ENCODE measurements at places on chromosomes 12 and 14. TPM values are rescaled to one million over a fixed set of nuclear protein-coding genes. Genes with fewer than 3 reads are reported as not detected.

Gene ACSM4
- not detected for total RNA-seq

- no peak for DNase-seq
Observed at GRCh38 chr14:55373784-55374705, 37.6 kb downstream of the ATG14 start.

DNA sequence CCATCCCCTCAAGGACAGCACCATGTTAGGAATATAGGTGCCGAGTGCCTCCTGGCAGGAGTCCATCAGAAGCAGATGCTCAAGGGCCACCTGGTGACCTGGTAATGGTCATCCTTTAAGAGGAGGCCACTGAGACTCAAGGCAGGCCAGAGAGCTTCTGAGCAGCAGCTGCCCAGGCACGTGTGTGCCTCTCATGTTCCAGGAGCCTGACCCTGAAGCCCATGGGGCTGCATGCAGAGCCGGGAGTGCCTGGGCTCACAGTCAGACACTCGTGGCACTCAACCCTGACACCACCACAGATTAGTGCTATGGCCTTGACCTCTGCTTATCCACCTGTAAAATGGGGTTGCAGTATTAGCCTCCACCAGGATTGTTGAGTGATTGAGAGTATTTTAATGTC is 45.6 kb downstream of the C14orf132 start:
- no peak for DNase-seq

GRCh38 chr14:67554341-67554740 is 21.3 kb downstream of the PLEKHH1 start:
- DNase-seq: no peak

DNA sequence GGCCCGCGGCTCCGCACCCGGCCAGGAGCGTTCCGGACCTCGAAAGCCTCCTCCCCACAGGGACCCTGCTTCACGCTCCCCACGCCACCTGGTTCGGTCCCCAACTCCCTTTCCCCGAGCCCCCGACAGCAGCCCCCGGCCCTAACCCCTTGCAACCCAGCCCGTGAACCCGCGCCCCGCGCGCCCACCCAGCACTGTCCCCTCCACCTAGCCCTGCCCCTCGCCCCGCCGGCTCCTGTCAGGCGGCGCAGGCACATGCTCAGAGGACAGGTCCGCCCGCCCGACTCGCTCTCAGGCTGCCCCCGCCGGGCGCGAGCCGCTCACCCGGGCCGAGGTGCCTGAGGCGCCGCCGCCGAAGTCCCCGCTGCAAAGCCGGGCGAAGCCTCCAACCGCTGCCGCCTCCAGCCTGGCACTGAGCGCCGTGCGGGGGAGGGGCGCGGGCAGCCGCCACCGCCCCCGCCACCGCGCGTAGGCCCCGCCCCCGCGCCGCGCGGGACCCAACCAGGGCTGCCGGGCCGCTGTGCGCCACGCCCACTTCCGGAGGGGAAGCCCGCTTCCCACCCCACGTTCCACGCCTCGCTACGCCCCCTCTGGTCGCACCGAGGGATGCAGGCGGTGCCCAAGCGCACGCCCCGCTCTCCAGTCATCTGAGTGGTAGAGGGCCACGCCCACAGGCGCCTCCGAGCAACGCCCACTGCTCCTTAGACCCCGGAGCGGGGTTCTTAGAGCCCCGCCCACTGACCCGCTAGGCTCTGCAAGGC is at the start of gene CORO1C:
TSS of gene CORO1C (minus strand) at position 414 of the 761 bp plus-strand sequence. CDS start 30,200 bp downstream, outside the sequence.
- peak; percentile 86 for DNase-seq

Gene IL26
- not detected for total RNA-seq

GRCh38 chr12:27424631-27425230 is 21.8 kb upstream of the SMCO2 start:
- peak; percentile 28 for DNase-seq

Gene PTHLH
- not detected for total RNA-seq

GRCh38 chr14:105138021-105138541 is 30.5 kb downstream of the JAG2 start:
- DNase-seq: no peak

GRCh38 chr14:33484264-33484663 is 466.6 kb downstream of the EGLN3 start:
- no peak for DNase-seq

GRCh38 chr12:113128802-113129663 is 6.5 kb downstream of the RASAL1 start:
- no peak for DNase-seq

Gene RND1
- total RNA-seq: 11.9 TPM

- no peak for DNase-seq
Observed at GRCh38 chr14:64942531-64943111, at the start of gene GPX2. Gene GPX2 (minus strand): TSS chr14:64942745. CDS start chr14:64942726, 19 bp downstream.

GRCh38 chr14:99286761-99287160 is 14.8 kb upstream of the BCL11B start:
- DNase-seq: no peak

- DNase-seq: no peak
Observed at GRCh38 chr12:88854260-88854659, 274.0 kb upstream of the KITLG start.

DNA sequence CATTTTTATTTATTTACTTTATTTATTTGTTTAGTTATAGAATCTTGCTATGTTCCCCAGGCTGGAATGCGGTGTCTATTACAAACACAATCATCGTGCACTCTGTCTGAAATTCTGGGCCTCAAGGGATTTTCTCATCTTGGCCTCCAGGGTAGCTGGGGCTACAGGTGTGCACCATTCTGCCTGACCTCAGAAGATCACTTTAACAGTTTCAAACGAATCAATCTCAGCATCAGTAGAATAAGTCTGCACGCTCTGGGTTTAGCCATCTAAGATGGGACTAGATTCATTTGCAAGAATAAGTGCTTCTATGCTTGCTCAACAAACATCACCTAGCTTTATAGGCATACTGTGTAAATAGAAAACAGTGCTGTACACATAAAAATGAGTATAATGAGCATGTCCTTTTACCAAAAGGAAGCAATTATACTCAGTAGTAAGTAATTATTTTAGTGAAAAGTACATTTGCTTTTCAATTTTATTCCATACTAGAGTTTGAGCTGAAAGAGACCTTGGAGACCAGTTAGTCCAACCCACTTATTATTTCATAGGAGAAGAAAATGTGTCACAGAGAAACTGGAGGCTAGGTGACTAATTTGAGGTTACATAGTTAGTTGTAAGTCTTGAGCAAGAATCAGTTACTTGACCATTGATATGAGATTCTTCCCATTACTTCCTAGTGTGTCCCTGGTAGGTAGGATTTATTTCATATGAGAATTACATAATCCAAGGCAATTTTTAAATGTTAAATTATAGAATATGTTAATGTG is 456.5 kb upstream of the LMO3 start:
- DNase-seq: no peak

GRCh38 chr12:76085520-76085868 is 1.0 kb upstream of the NAP1L1 start:
- DNase-seq: no peak

DNA sequence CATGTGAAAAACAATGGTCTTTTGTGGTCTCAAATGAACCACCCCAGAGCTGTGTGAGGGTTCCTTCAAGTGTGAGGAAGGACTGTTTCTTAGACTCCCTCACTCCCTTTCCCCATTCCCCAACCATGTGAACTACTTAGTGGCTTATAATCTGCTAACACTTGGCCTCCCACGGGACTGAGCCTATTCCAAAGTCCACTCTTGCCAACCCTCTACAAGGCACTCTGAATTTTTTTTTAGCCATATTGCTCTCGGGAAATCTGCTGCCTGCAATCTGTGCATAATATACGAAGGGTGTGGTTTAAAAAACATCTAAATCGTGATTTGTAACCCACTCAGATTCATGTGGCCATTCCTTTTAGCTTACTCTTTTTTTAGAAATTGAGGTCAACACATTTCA is 2.6 kb downstream of the SVOP start:
- DNase-seq: no peak

DNA sequence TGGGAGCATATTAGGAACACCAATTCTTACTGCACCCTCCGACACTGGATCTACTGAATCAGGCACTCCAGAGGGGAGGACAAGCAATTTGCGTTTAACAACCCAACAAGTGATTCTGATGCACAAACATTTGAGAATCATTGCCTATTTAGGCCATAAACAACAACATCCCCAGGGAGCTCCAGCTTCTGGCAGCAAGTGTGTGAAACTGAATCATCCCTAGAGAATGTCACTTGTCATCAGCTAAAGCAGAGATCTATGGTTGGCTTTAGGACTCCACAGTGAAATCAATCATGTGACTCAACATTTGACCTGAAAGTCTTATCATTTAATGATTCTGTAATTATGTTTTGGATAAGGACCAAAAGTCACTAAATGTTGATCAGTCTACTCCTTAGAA is 505.0 kb upstream of the FLRT2 start:
- DNase-seq: no peak

- no peak for DNase-seq
Observed at GRCh38 chr12:94057262-94058151, 90.9 kb upstream of the PLXNC1 start.

- no peak for DNase-seq
Observed at GRCh38 chr14:103782376-103782775, 65.0 kb downstream of the PPP1R13B start.

GRCh38 chr12:56014205-56014604 is 6.6 kb upstream of the IKZF4 start:
- DNase-seq: no peak

Gene NUMB
- total RNA-seq: 21.8 TPM

- DNase-seq: no peak
Observed at GRCh38 chr12:3882896-3883564, 9.8 kb upstream of the PARP11 start.

DNA sequence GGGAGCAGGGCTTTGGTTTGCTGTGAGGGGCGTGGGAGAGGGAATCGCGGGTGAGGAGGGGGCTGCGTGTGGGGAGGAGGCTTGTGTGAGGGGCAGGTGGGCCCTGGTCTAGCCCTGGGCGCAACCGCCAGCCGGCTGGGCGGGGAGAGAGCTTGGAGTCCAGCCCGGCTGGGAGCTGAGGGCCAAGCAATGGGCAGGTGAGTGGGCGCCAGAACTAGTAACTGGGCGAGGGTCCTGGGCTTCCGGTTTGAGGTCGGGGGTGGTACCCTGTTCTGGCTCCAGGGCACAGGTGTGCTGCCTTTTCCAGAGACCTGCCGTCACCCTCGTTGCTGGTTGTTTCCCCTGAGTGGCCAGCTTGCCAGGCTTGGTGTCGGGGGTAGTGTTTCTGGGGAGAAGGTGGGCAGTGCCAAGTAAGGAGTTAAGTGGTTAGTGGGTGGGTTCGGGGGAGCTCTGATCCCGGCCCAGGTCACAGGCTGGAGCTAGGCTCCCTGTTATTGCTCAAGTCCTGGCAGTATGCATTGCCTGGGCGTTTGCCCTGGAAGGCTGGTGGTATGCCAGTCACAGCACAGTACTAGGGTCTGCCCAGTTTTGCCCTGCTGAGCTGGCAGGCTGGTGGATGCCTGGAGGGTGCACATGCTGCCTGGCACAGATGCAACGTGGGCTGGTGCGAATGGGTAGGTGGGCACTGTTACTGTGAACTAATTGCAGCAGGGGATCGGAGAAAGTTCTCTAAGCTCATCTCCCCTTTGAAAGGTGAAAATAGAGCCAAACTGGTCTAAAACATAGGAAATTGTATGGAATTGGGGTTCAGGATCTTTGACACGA is 683 bp downstream of the CIPC start:
- peak; percentile 52 for DNase-seq

DNA sequence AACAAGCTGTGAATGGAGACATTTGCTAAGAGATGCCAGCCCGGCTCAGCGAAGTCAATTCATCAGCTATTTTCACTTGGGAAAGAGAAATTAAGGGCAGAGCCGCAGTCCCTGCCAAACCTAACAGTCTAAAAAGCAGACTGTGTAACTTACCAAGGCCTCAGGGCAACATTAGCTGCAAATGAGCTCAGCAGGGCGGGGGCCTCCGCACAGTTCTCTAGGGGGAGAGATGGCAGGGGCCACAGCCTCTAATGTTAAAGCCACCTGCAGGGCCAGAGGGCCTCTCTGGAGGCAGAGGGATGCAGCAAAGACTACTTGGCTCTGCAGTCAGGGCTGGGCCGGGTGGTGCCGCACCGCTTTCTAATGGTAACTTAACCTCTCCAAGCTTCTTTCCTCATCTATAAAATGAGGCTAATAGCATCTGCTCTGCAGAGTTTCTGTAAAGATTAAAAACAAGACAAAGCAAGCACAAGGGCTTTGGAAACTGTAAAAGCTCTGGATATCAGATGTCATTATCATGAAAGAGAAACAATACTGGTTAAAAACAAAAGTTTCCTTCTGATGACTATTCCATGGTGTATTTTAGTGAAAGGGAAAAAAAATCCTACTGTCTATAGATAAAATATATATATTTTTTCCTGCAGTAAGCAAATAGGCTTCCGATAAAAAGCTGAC is 13.4 kb upstream of the GPRC5A start:
- no peak for DNase-seq

Gene KRT77
- not detected for total RNA-seq

Gene FAM181A
- not detected for total RNA-seq

DNA sequence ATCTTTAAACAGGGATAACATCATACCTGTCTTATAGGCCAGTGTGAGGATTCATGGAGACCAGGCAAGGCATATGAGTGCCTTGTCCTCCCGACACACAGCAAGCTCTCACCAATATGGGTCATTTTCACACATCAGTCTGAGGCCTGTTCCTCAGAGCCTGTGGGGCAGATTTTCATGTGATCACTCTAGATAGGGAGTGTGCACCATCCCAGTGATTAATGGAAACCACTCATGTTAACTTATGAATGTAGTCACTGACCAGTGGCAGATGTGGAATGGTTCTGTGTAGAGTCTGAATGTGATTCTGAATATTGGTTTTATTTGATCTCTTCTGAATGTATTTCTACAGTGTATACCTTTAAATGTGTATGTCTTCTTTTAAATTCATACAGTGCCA is 219.7 kb upstream of the SFSWAP start:
- no peak for DNase-seq

- no peak for DNase-seq
Observed at GRCh38 chr12:18383203-18383602, 121.9 kb downstream of the PIK3C2G start.

Gene LPAR5
- 5.8 TPM for total RNA-seq

GRCh38 chr12:104063712-104064030 is 660 bp upstream of the HCFC2 start:
- DNase-seq: no peak

Gene DRAM1
- 7.5 TPM for total RNA-seq

DNA sequence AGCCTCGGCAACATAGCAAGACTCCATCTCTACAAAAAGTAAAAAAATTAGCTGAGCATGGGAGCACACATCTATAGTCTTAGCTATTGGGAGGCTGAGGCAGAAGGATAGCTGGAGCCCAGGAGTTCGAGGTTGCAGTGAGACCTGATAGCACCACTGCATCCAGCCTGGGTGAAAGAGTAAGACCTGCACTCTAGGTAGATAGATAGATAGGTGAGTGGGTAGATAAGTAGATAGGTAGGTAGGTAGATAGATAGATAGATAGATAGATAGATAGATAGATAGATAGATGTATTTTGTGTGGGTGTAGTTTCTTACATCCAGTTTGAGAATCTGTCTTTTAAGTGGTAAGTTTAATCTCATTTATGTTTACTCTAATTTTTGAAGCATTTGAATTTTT is 72.8 kb downstream of the IFT81 start:
- no peak for DNase-seq
